Renal cortical epithelial cell (primary cell): ENCODE measurements at places on chromosomes 13 and 19. TPM values are rescaled to one million over a fixed set of nuclear protein-coding genes. Genes with fewer than 3 reads are reported as not detected.

GRCh38 chr19:46381346-46381745, 32.0 kb downstream of the CCDC8 start:
- no peak for DNase-seq

GRCh38 chr13:32259116-32259515, 56.0 kb downstream of the ZAR1L start:
- DNase-seq, result no peak

DNA sequence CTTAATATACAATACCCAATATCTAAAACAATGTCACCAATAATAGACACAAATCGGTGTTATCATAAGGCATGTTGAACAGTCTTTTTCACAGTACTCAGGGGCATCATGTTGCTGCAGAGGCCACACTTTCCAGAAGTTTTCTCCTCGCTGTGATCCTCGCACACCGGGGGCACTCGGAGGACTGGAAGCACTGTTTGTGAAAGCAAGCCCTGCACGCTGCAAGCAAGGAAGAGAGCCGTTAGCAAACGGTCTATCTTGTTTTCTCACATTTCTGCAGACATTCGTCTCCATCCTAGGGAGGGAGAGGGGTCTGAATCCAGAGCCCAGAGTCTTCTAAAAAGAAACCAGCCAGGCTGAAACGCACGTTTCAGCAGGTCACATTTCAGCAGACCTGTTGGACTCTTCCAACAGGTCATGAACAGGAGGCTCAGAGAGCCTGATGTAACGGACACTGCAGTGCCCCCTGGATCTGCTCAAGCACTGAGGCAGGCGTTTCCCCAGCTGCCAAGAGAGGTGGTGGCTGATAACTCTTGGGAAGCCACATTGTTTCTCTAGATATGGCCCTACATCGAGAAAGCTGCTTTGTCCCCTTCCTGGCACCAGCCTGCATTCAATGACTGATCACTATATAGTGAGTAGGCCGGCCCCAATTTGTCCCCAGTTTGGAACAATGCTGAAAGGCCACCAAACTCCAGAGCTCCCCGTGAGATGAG, 43.6 kb downstream of the RUBCNL start:
- no peak for DNase-seq

DNA sequence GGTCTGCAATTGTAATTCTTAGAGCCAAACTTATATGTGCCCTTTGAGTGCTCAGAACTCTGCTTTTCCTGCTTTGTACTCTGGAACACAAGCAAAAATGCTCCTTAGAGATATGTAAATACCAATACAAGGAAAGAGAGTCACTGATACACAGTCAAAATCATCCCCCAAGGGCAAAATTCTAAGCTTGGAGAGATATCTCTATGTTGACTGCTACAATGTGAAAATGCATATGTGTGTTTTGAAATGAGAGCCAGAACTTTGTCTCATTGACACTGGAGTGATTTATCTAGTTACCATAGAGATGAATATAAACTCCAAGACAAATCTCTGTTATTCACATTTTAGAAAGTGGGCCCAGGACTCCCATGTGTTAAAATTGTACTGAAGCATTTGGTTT, 494.8 kb upstream of the SLITRK1 start:
- DNase-seq, result no peak

DNA sequence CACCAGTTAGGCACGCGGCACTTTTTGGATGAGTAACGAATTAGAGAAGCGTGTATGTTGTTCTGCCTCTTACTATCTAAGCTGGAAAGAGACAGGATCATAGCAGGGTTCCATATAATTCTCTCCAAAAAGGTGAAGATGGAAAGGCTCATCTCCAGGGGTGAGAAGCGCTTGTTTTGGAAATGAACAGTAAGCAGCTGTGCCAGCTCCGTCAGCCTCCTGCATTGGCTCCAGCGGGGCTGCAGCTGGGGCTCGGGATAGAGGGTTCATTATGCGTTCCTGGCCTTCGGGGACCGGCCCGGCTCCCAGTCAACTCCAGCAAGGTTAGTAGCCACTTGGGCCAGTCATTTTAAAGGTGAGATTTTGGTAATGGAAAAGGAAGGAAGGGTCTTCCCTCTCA, 155.5 kb downstream of the COL4A1 start:
- DNase-seq, result no peak

The CYP2S1 gene
- 2.2 and 3.1 TPM in 2 replicates for total RNA-seq

GRCh38 chr19:54521022-54521859, 18.6 kb downstream of the LAIR2 start:
- DNase-seq, result no peak

The CD177 gene
- 1.7 and 2.5 TPM in 2 replicates for total RNA-seq

The COMP gene
- total RNA-seq, result 0.15 TPM in 1 of 2 replicates, not detected in the other

The ERICH4 gene
- not detected in 2 replicates for total RNA-seq

DNA sequence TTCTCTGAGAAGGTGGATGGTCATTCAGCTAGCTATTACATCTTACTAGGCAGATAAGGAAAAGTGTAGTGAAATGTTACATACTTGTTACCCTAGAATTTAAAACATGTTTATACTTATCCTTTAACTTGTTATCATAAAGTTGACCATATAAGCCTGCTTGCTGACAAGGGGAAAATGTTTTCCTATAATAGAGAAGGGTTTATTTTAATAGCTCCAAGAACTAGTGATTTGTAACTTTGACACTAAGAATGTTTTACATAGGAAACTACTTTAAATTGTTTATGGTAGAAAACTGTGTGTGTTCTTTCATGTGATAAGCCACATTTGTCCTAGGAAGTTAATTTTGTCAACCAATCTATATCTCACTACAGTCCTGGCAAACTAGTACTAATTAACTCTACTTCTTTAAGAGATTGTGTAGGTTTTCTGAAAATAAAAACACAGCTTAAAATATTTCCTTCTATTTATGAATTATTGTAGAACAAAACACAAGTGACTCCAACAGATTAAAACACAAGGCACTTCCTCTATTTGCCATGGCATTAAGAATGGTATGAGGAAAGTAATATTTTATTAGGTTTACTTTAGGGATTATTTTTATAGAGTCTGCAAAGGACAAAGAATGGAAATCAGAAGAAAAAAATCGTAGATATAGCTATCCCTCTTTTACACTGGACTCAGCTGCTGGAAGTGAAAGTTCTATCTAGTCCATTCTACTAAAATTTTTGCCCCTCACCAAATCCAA, 233.3 kb upstream of the NBEA start:
- DNase-seq, result no peak

DNA sequence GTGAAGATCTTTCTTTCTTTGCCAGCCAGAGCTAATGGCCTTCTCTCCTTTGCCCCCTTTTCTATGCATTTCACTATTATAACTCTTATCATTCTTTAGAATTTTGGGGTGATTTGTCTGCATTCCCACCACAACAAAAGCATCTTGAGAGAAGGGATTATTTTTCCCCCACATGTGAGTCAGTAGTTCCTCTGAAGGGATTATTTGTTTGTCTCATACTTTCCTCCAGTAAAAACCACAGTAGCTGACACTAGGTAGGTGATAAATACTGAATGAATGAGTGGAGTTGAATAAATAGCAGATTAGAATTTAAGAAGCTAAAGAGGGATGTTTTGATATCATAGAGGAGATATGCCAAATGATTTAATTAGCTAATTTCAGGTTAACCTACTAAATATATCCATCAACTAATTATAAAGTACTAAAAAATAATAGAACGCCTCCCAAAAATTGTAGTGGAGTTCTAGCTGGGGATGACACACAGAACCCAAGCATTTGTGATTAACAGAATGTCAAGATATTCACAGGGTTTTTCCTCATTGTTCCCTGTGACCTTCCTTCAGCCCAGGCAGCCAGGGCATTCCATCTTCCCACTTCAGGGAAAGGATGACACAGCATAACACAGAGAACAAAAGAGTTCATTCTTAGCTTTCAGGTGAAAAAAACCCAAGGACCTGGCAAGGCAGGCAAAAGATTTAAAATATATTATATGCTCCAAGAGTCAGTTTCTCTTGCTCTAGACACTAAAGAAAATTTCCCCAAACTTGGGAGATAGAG, 3.5 kb upstream of the TBC1D4 start:
- peak; percentile 76 for DNase-seq

DNA sequence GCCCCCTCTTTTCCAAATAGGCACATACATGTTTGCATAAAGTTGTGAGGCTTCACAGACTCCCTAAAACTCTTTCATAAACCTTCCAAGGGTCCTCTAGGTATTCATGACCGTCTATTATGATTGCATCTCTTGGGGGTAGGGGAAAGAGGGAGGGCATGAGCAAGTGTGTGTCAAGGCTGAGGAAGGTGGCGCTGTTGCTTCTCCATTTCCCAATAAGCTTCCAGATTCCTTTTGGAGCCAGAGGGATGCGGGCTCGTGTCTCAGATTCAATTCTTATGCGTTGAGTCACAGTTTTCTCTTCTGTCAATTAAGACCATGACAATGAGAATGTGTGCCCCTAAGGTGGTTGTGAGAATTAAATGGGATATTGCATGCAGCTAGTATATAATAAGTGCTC, 51.0 kb upstream of the CYP2A7 start:
- no peak for DNase-seq

The ETV2 gene
- total RNA-seq, result not detected in 2 replicates

GRCh38 chr13:33509642-33510229, 224.2 kb upstream of the STARD13 start:
- DNase-seq, result no peak
